A549 (cell line): ENCODE measurements at places on chromosomes 11 and 22.

- DNase-seq: no peak
These were observed 67.7 kb downstream of the DCDC1 start for GRCh38 chr11:31301549-31302510.

- no peak for DNase-seq
These were observed 5.3 kb upstream of the LRRC10B start for GRCh38 chr11:61503135-61503770.

GRCh38 chr22:44676441-44677352 lies 25.3 kb upstream of the PRR5 start:
- peak; percentile 61 for DNase-seq

DNA sequence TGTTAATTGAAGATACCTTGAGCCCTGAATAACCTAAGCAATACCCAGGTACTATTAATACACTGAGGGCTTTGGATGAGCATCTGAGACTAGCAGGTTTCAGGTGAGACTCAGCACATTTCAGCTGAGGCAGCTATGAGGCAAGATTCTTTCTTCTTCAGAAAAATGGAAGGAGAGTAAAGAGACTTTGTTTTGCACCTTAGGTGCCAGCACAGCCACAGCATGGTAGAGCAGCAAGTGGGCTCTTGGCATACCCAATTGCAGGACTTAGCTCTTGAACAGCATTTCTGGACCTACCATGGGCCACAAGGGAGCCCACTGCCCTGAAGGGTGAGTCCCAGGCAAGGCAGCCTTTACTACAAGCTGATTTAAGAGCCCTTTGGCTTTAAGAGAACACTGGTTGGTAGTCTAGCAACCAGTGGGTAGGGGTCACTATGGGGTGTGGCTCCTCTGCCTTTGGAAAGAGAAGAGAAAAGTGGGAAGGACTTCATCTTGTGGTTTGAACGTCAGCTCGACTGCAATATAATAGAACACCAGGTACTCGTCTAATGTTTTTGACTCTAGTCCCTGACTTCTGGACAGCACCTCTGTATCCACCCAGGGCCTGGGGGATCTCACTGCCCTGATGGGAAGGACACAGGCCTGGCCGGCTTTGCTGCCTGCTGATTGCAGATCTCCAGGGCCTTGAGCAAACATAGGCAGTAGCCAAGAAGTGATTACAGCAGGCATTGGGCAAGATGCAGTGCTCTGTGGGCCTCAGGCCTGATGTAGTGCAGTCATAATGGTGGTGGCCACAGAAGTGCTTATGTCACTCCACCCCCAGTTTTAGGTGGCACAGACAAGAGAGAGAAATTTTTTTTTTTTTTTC lies 73.3 kb downstream of the GLYATL1 start:
- no peak for DNase-seq

GRCh38 chr11:118245936-118246562 lies 6.1 kb downstream of the MPZL3 start:
- no peak for DNase-seq

DNA sequence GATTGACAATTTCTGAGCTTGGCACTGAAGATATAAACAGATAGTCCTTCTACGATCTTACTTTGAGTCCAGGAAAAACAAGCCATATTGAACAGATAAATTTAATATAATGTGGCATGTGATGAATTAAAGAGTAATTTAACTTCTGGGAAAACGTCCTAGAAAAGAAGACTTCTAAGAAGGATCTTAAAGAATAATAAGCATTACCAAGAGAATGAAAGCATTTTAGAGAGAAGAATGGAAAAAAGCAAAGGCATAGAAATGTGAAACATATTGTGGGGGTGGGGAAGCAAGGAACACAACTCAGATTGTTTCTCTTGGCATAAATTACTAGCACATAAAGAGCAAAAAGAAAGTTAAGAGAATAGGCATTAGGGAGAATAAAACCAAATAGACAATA lies 5.4 kb downstream of the DDIAS start:
- no peak for DNase-seq

- DNase-seq: no peak
These were observed 63.9 kb upstream of the USP47 start for GRCh38 chr11:11777897-11778296.

DNA sequence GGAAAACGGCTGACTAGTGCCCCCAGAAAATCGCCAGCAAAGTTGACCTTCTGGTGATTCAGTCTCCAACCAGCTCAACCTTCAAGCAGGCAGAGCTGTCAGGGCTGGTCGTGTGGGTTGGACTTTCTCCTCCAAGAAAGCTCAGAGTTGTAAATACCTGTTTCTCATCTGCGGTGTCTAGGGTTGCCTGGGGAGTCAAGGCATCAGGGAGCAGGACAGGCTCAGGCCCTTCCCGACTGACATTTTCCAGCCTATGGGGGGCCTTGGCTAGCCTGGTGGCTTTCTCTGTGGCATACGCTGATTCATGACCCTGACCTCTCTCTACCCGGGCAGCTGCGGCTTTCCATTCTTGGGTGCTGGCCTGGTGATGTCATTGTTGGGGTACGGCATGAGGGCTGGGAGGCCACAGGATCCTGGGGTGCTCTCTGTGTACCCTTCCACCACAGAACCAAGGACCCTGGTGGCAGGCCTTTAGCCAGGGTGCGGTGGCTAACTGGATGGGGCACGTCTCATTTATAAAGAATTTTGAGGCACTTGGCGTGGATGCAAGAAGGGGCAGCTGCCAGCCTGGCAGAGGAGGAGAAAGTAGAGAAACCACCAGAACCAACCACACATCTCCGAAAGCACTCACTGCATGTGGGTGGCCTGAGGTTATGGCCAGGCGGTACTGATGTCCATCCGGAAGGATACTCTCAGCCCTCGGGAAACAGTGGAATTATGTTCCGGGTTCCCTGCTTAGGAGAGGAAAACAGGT lies 64.9 kb downstream of the BCR start:
- no peak for DNase-seq

GRCh38 chr11:64084951-64085710 lies 49.4 kb downstream of the FLRT1 start:
- DNase-seq: peak; percentile 49

GRCh38 chr11:130124096-130124495 lies 35.5 kb upstream of the ST14 start:
- peak; percentile 70 for DNase-seq

- DNase-seq: no peak
These were observed 67.1 kb downstream of the GGTLC2 start for GRCh38 chr22:22711532-22711913.

GRCh38 chr11:70587075-70587389 lies 188.7 kb downstream of the CTTN start:
- no peak for DNase-seq

DNA sequence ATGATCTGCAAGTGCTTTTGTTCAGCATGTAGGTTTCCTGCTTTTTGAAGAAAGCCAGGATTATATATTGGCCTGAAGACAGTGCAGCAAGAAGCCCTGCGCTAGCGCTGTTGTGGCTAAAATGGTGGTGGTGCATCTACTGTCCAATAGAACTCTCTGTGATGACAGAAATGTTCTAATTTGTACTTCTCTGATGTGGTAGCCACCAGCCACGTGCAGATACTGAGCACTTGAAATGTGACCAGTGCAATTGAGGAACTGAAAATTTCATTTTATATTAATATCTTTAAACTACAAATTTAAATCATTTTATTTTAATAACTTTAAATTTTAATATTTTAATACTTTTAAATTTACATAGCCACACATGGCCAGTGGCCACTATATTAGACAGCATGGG lies 73.0 kb upstream of the PAX6 start:
- no peak for DNase-seq

GRCh38 chr11:21625982-21626381 lies 566.9 kb upstream of the ANO5 start:
- no peak for DNase-seq

- DNase-seq: no peak
These were observed 335.3 kb upstream of the PITPNB start for GRCh38 chr22:28254396-28254795.

GRCh38 chr11:96193745-96194443 lies 149.1 kb downstream of the MAML2 start:
- DNase-seq: no peak

DNA sequence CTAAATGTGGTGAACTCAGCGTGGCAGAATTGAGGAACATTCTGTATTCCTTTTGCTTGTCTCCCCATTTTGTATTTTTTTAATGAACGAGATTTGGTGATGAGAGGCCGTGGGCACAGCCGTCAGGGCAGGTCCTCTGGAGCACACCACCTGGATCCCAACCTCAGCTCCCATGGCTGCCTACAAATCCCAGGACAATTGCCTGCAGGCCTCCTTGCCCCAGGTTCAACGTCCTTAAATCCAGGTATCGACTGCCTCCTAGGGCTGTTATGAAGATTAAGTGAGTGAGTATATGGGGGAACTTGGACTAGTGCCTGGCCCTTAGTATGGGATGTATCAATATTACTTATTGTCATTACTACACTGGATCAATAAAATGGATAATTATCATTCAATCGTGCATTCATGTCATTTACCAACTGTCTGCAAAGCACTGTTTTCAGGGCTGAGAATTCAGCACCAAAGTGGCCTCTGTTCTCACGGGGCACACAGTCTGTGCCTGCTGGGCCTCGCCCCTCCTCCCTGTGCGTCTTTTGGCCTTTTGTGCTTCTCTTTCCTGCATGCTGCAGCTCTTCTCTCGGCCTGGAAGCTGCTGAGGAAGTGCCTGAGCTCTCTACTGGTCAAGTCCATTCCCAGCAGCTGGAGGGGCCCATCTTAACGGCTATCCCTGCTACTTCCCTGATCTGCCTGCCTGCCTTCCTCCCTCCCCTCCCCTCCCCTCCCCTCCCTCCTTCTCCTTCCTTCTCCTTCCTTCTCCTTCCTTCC lies 1343.7 kb downstream of the BRD1 start:
- no peak for DNase-seq

DNA sequence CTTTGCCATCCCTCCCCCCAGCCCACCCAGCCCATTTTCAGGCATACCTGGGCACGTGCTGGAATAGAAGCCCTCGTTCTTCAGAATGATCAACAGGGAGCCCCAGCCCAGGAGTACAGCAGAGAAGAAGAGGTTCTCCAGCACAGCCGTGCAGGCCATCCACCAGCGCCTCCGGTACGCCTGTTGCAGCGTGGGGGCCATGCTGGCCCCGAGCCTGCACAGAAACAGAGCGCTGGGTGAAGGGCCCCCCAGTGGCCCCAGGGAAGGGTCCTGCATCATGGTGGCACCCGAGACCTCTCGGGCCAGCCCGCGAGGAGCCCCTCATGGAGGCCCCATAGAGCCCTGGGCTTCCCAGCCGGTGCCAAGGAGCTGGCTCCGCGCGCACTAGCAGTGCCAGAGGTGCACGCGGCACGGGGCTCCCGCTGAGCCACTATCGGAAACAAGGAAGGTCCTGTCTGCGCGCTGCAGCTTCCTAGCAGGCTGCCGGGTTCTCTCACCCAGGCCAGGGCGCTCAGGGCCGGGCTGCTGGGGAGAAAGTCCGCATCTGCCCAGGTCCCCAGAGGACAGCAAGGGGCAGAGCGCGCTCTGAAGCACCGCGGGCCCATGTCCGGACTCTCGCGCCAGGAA lies 1.5 kb downstream of the SLC43A1 start:
- no peak for DNase-seq

GRCh38 chr22:29112681-29113080 lies 39.8 kb downstream of the KREMEN1 start:
- no peak for DNase-seq

- DNase-seq: no peak
These were observed 82.9 kb upstream of the AKIP1 start for GRCh38 chr11:8828046-8828445.

- no peak for DNase-seq
These were observed 84.1 kb downstream of the SLC1A2 start for GRCh38 chr11:35335226-35335625.

GRCh38 chr11:72578051-72578450 lies 96.2 kb downstream of the PDE2A start:
- DNase-seq: no peak

- no peak for DNase-seq
These were observed 526.7 kb downstream of the BRD1 start for GRCh38 chr22:49300951-49301397.

GRCh38 chr11:121330614-121331435 lies 38.3 kb downstream of the SC5D start:
- no peak for DNase-seq

- peak; percentile 76 for DNase-seq
These were observed 13.6 kb upstream of the XBP1 start for GRCh38 chr22:28813772-28814518.

DNA sequence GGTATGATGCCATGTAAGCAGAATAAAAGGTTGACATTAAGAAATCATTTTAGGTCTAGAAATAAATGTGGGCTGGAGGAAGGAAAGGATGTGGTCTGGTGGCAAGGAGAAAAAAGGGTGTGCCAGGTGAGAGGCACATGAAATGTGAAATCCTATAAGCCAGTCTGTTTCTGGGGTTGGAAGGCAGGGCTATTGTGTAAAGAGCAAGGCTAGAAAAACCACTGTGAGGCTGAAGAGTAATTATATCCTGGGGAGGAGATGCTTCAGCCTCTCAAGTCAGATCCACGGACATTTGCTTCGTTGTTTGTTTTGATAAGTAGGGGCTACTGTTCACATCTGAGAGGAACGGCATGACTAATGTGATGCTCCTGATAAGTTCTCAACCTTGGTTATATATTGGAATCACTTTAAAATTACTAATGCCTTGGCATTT lies 77.5 kb upstream of the CTSC start:
- no peak for DNase-seq

DNA sequence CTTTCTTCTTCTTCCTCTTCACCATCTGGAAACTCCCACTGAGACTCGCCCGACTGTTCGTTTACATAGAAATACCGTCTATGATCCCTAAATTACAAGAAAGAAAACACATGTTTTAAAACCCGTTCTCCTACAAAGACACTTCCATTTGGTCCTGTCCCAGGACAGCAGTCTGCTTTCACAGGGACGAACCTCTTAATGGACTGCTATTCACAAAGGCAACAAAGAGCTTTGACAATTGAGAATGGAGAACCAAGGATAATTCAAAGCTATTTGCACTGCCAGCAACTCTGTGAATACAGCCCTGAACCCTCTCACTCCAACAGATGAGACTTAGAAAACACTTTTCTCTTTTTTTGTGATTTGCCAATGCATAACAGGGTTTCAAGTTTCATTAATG lies 16.3 kb upstream of the AGBL2 start:
- DNase-seq: no peak

DNA sequence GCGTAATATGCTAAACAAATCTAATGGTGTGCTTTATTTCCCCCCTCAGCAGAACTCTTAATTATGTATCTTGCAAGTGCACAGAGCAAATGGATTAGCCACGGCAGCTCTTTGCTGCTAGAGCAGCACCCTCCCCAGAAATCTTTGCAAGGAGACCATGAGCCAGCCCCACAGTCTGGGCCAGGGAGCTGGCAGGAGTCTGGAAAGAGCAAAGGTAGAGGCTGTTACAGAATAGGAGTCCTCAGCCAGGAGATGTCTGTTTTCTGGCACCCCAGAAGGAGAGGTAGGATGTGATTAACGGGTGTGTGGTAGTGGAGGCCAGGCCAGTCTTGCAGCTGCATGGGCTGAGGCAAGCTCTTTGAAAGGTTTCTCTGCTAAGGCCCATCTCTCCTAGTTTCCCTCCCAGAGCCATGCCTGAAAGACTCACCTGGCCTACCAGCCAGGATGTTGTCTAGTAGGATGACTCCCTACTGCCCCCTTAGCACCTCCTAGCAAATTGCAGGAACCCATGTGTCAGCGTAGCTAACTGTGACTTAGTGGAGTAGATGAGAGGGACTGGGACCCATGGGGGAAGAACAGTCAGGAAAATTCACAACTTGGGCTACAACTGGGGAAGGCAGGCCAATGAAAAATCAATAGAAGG lies 557.2 kb downstream of the BUD13 start:
- DNase-seq: no peak

- no peak for DNase-seq
These were observed 79.4 kb downstream of the IGLL1 start for GRCh38 chr22:23500508-23501260.

- DNase-seq: no peak
These were observed 25.0 kb downstream of the FCHSD2 start for GRCh38 chr11:73117071-73117470.

- no peak for DNase-seq
These were observed 13.7 kb upstream of the POU2AF2 start for GRCh38 chr11:111231836-111232235.
